ENCODE measurements at places on chromosomes 4 and X. TPM values are rescaled to one million over a fixed set of nuclear protein-coding genes. Genes with fewer than 3 reads are reported as not detected.

- H3K4me3 ChIP-seq, result no peak overlapping the region
- H3K4me1 ChIP-seq, result no peaks in the 10 kb centered on the region
- no peaks in the 10 kb centered on the region for H3K27me3 ChIP-seq
- H3K36me3 ChIP-seq, result no peaks in the 10 kb centered on the region
- no peak for DNase-seq
Observed at GRCh38 chrX:53009032-53009431, 39.6 kb upstream of the GPR173 start.

DNA sequence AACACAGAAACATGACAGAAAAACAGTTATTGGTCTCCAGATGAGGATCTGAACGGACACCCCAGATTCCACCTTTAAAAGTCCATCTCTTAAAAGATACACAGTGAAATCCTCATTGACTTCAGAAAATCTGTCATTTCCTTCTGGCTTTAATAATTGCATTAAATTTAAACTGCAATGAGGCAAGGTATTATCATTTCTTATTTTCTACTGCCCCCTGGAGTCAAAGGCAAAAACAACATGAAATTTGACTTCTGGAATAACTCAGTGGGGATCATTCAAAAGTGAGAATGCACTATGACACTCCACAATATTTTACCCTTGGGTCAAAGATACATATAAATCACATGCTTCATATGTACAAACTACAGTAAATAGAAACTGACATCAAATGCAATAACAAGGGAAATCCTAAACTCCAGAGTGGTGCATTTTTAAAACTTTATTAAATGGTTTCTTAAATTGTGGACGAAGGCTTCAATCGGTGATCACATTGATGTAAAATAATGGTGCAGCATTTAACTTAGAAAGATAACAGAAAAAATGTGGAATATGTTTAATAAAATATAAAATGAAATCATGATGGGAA is 56.4 kb upstream of the SPANXN1 start:
- H3K4me1 ChIP-seq, result no peaks in the 10 kb centered on the region
- no peaks in the 10 kb centered on the region for H3K36me3 ChIP-seq
- H3K4me3 ChIP-seq, result no peak overlapping the region
- peaks cover 4% of the 10 kb centered on the region for H3K27me3 ChIP-seq
- no peak overlapping the region for H3K27ac ChIP-seq
- DNase-seq, result no peak

DNA sequence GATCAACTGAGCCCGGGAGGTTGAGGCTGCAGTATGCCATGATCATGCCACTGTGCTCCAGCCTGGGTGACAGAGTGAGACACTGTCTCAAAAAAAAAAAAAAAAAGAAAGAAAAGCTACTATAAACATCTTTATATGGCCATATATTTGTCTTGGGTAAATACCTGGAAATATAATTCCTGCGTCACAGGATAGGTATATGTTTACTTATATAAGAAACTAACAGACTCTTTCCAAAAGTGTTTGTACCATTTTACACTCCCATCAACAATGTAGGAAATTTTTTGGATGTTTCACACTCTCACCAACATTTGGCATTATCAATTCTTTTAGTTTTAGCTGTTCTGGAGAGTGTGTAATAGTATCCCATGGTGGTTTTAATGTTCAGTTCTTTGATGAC is 12.8 kb downstream of the P2RY4 start:
- no peaks in the 10 kb centered on the region for H3K27me3 ChIP-seq
- H3K4me1 ChIP-seq, result no peaks in the 10 kb centered on the region
- H3K36me3 ChIP-seq, result no peaks in the 10 kb centered on the region
- no peak overlapping the region for H3K27ac ChIP-seq
- no peak for DNase-seq
- no peak overlapping the region for H3K4me3 ChIP-seq

DNA sequence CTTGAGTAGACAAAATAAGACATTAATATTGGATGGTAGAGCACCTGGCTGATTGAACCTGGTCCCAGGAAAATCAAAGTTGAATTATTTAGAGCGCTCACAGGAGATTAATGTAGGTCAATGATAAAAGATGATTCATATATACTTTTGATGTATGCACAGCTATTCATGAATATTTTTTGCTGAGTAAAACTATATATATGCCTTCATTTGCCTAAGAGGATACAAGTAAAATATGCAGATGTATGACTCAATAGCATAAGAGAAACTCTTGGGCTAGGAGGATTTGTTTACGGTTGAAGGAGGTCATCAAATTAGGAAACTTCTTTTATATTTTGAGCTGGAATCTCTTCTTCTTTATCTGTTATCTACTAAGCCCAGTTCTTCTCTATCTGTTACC is 202.7 kb upstream of the HS3ST1 start:
- H3K27ac ChIP-seq, result no peak overlapping the region
- H3K4me3 ChIP-seq, result no peak overlapping the region
- no peaks in the 10 kb centered on the region for H3K36me3 ChIP-seq
- DNase-seq, result no peak
- no peaks in the 10 kb centered on the region for H3K4me1 ChIP-seq
- H3K27me3 ChIP-seq, result no peaks in the 10 kb centered on the region

GRCh38 chrX:39638526-39638925 is 459.2 kb downstream of the BCOR start:
- H3K27me3 ChIP-seq, result no peaks in the 10 kb centered on the region
- H3K27ac ChIP-seq, result no peak overlapping the region
- no peak overlapping the region for H3K4me3 ChIP-seq
- no peak for DNase-seq
- peaks cover 5% of the 10 kb centered on the region for H3K4me1 ChIP-seq

DNA sequence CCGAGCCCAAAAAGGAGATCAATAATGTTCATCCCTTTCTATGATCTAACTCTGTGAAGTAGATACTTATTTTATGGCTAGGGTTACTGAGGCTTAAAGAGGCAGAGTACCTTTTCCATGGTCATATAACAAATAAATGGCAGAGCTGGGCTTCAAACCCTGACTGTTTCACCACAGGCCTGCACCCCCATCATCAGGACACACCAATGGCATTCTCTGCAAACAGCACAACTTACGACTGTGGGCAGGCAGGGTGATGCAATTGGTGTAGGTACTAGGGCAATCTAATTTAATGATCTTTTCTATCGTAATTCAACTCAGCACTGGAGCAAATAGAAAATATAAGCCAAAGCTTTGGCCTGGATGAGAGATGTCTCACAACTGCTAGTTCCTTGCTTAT is 118.8 kb upstream of the CBR4 start:
- DNase-seq, result no peak
- H3K4me1 ChIP-seq, result peaks cover 23% of the 10 kb centered on the region
- no peaks in the 10 kb centered on the region for H3K27me3 ChIP-seq
- no peak overlapping the region for H3K27ac ChIP-seq

DNA sequence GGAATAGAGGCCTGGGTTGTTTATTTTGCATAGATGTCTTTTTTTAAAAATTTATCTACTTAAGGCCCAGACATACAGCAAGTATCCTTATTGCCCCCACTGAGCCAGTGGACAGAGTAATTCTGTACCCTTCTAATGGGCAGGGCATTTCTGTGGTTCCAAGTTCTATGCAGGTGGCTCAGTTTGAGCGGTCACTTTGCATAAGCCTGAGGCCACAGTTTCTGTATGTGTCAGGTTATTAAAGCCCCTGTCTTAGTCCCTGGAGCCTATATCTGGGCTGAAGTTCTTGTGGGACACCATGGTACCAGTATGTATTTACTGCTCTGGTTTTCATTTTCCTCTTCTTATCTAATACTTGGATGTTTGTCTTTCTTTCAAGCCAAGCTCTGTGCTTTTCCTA is 168.8 kb downstream of the MID1IP1 start:
- DNase-seq, result no peak
- no peak overlapping the region for H3K27ac ChIP-seq

DNA sequence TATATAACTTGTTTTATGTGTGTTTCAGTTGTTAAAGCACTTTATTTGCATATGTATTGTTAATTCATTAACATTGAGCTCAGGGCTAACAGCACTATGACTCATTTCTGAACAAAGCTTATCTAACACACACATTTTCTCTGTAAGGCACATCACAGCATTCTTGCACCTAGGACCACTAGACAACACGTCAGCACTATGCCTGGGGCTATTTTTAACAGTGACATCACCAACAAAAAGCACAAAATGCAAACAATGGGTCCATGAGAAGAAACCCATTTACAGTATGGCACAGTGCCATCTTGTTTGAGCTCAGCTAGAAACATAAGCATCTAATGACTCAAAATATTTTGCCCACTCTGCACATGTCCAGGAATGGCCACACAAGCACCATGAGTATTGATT is 124.4 kb downstream of the RELL1 start:
- H3K36me3 ChIP-seq, result no peaks in the 10 kb centered on the region
- H3K27me3 ChIP-seq, result no peaks in the 10 kb centered on the region
- no peak overlapping the region for H3K4me3 ChIP-seq
- H3K4me1 ChIP-seq, result no peaks in the 10 kb centered on the region
- DNase-seq, result no peak

DNA sequence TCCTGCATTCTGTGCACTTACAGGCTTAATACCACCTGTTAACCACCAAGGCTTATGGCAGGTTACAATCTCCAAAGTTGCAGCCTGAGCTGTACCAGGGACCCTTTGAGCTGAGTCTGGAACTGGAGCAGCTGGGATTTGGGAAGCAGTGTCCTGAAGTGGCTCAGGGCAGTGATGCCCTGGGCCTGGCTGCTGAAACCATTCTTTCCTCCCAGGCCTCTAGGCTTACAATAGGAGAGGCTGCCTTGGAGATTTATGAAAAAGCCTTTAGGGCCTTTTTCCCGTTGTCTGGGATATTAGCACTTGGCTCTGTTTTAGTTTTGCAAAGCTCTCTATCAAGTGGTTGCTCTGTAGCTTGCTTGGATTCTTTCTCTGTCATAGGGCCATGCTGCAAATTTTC is 154.3 kb upstream of the CASK start:
- H3K36me3 ChIP-seq, result no peaks in the 10 kb centered on the region
- H3K27me3 ChIP-seq, result no peaks in the 10 kb centered on the region

ANKRD17 gene
- 46.8 TPM for total RNA-seq

MAGEB17 gene
- 0.33 TPM for total RNA-seq

- H3K36me3 ChIP-seq, result no peaks in the 10 kb centered on the region
- no peak overlapping the region for H3K27ac ChIP-seq
- no peak for DNase-seq
- no peaks in the 10 kb centered on the region for H3K27me3 ChIP-seq
- no peaks in the 10 kb centered on the region for H3K4me1 ChIP-seq
Observed at GRCh38 chr4:169766741-169767140, 9.0 kb upstream of the HPF1 start.

DNA sequence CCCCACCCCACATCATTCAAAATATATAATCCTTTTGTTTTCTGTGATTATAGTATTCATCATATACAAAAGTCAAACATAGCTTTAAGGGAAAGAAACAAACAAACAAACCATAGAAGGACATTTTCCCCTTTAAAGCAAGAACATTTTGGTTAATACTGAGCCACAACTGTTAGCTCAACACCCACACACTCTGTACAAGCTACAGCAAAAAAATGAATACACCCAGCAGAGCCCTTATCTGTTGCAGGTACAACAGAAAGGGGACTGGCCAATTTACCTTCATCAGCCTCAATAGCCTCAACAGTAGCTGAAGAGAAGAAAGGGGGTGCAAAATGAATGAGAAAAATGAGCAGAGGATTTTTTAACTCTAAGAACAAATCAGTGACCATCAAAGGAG is 318.4 kb downstream of the PPP3CA start:
- no peaks in the 10 kb centered on the region for H3K36me3 ChIP-seq
- H3K27ac ChIP-seq, result no peak overlapping the region
- H3K4me1 ChIP-seq, result no peaks in the 10 kb centered on the region

DNA sequence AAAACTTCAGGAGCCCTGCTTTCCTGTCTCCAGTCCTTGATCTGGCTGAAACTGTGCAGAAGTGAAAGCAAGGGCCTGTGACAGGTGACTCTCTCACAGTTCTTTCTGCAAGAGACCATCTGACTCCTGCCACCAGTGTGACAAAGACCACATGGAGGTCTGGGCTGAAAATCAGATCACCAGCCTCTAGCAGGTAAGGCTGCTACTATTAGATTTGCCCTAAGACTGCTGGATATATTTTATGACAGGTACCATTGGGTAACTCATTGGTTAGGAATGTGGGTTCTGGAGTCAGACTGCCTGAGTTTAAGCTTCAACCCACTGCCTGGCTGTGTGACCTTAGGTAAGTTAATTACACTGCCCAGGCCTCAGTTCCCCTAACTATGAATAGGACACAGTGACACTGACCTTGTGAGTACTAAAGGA is 163.3 kb upstream of the SLC7A11 start:
- no peaks in the 10 kb centered on the region for H3K27me3 ChIP-seq
- no peak overlapping the region for H3K27ac ChIP-seq
- H3K4me3 ChIP-seq, result no peak overlapping the region
- peaks cover 16% of the 10 kb centered on the region for H3K4me1 ChIP-seq
- H3K36me3 ChIP-seq, result no peaks in the 10 kb centered on the region
- DNase-seq, result no peak
